Activated B cell treated with CpG ODN at 0.5 μM for 24 hours (primary cell): ENCODE measurements at places on chromosomes 1 and 21. TPM values are rescaled to one million over a fixed set of nuclear protein-coding genes. Genes with fewer than 3 reads are reported as not detected.

Gene IL24
- not detected in 2 replicates for total RNA-seq

GRCh38 chr1:30191154-30191702 lies 532.2 kb downstream of the MATN1 start:
- no peak for DNase-seq

Gene CAMSAP2
- total RNA-seq: 0.71 and 0.86 TPM in 2 replicates

DNA sequence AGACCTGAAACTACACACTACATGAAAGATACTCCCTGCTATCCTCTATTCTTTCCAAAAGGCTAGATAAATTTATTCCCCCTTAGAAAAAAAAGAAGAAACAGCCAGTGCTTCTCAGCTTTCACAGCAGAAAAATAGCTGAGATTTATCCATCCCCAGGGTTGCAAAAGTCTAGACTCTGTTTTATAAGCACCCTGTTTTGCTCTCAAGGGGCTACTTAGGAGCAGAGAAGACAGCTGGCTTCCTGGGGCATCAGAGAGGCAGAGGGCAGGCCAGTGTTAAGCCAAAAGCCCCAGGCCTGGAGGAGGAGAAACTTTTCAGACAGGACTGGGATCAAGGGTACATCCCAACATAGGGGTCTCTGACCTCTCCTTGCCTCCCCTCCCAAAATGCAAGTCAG lies 3.9 kb downstream of the LAMB3 start:
- DNase-seq: no peak

DNA sequence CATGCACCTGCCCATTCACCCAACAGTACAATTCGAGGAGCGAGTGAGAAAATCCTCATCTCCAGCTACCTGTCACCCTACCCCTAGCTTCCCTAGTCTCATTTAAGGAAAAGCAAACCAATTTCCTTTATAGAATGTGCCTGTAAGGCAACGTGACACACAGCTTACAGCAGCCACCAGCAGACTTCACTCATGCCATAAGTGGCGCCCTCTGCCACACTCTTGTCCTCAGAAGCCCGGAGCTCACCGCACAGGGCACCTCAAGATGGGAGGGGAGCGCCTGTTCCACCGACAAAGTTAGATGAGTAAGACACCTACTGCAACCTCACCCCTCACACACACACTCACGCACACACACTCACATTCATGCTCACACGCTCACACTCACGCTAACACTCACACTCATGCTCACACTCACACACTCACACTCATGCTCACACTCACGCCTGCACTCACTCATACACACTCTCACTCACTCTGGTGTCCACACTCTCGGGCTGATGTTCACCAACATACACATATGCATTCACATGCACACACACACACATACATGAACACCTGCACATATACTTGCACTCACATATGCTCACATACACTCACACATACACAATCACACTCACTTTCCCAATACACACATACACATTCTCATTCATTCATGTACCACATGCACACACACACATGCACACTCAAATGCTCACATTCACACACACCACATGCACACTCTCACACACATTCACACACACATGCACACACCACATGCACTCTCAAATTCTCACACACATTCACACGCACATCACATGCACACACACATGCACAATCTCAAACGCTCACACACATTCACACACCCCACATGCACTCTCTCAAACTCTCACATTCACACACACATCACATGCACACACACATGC lies 170.7 kb downstream of the PSMG1 start:
- no peak for DNase-seq

DNA sequence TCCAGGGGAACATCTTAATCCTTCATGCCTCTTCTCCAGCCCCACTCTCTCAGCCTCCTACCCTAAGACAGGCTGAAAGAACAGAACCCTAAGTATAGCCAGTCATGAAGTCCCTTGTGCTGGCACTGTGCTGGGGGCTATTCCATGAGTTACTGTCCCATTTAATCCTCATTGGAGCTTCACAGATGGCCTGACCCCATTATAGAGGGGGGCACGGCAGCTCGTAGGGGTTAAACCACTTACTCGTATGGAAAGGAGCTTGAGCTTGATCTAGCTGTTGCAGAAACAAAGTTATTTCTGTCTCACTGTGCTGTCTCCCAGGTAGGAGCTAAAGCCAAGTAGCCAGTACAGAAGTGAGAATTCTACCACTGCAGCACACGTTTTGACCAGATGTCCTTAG lies 203.2 kb upstream of the COA6 start:
- no peak for DNase-seq

DNA sequence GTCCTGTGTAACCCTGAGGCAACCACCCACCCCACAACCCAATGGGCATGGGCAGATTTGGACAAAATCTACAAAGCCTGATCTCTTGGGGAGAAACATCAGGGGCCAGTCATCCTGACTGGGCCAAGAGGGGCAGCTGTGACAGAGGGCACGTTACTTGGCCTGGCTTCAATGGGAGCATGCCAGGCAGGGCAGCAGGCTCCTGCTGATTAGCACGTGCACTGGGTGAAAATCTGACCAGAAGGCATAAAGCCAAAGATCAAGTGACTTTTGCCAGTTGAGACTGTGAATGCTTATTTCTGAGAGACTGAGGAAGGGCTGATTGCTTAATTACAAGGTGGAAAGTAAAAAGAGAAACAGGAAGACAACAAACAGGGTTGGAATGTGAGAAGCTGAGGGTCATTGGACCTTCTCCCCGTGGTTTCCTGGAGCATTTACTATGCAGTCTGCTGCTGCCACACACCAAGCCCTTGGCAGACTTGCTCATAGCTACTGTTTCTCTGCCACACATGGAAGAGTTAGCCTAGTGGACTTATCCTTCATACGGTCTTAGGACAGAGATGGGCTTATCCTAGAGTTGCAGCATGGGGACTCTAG lies 39.8 kb upstream of the TNR start:
- no peak for DNase-seq

DNA sequence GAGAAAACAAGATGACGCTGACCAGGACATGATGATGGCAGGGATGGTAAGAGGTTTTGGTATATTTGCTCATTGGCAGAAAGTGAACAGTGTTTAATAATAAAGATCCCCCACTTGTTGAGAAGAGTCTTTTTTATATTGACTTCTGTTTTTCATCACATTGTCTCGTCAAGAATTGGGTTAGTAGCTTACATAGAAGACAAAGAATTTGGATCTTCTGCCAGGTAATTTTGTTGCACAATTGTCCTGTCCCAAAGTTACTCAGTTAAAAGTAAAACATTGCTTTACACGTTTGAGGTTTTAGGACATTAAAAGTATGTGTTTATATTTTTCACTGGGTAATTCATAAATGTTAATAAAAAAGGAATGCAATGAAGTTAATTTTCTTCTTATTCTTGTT lies 48.3 kb upstream of the LAMC2 start:
- DNase-seq: no peak

GRCh38 chr1:175322109-175322508 lies 129.5 kb upstream of the KIAA0040 start:
- DNase-seq: no peak

GRCh38 chr1:61244114-61244513 lies 161.8 kb downstream of the NFIA start:
- DNase-seq: no peak

DNA sequence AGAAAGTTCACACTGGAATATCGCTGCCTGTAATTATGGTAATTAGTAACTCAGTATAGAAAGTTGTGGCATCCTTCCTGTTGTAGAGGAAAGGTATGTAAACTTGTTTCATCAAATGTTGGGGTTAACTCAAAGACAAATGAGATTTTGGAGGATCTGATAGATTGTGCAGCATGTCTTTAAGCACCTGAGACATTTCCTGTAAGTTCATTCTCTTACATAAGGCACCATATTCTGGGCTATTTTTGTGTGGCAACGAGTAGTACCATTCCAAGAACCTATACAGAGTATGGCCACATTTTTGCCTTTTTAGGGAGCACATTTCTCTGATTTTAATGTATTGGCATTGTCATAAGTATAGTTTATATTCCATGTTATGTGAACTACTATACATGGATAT lies 88.8 kb downstream of the CDC14A start:
- DNase-seq: no peak

GRCh38 chr1:67896826-67897225 lies 63.6 kb upstream of the GNG12 start:
- DNase-seq: no peak

Gene EFNA3
- 1.2 and 1.7 TPM in 2 replicates for total RNA-seq

Gene OR2T1
- not detected in 2 replicates for total RNA-seq

DNA sequence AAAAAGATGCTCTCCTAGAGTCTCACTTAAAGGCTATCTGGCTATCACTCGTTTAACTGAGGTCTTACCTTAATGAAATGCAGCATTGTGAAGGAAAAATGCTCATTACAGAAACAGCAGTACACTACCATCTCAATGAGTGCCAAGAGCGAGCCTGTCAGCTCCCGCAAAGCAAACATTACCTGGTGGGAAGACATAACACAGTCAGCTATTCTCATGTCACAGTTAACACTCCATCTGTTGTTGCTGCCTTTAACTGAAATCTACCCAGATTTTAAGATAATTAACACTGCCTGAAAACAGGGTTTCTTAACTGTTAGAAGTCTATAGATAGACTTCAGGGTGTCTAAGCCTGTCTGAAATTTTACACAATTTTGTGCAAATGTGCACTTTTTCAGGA lies 39.1 kb downstream of the PCSK9 start:
- no peak for DNase-seq

Gene SPRR4
- not detected in 2 replicates for total RNA-seq

GRCh38 chr1:208141610-208142192 lies 102.5 kb downstream of the PLXNA2 start:
- DNase-seq: no peak

Gene UBE2J2
- total RNA-seq: 79.2 and 89.9 TPM in 2 replicates

Gene DCST1
- total RNA-seq: not detected in 2 replicates

Gene TNFRSF25
- total RNA-seq: 2.5 and 2.8 TPM in 2 replicates

Gene KRTAP25-1
- total RNA-seq: not detected in 2 replicates

Gene B3GALT5
- not detected in 2 replicates for total RNA-seq

GRCh38 chr1:230701895-230702768 lies 11.8 kb downstream of the AGT start:
- no peak for DNase-seq

Gene RAP1A
- 92.4 and 93.8 TPM in 2 replicates for total RNA-seq

GRCh38 chr1:111448918-111449702 lies at the start of the genes ATP5PB and WDR77:
Gene ATP5PB, plus strand, starts transcription at chr1:111449464. Its CDS starts 78 bp downstream, at chr1:111449542.
Gene WDR77, minus strand, starts transcription at chr1:111449256. Its CDS starts 87 bp downstream, at chr1:111449169.
- peak; percentile 77 for DNase-seq

Gene SLC22A15
- 4.1 and 4.6 TPM in 2 replicates for total RNA-seq

DNA sequence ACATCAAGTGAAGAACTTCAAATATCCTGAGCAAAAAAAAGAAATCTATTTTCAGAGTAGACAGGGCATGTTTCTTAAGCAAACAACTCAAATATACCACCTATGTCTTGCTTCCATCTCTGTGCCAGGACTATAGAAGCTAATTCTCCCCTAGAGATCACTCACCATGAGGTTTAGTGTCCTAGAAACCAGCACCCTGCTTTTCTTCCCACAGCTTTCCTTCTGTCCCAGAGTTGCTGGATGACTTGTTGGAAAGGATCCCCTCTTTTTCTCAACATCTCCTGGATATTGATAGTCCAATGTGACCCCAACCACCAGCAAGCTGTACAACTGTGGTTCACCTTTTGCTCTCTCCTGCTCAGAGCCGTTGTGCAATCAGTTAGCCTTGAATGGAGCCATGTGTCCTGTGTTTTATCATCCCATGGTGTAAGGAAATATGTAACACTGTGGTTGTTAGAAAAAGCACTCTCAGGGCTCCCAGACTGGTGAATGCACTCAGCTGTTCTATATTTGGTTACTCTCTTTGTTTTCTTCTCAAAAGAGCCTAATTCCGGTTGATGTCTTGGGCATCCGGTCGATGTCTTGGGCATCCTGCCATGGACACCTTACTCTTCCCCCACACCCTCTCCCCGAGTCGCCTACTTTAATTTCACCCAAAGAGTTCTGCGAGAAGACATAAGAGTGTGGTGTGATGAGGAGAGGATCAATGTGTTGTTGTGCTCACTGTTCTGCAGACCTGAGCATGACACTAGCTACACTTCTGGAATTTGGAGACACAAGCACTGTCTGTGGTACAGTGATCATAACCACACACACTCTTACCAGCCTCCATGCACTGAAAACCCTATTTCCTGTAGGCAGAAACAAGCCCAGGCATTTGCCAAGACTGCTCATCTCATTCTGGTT lies 1.7 kb downstream of the TNFSF4 start:
- no peak for DNase-seq

DNA sequence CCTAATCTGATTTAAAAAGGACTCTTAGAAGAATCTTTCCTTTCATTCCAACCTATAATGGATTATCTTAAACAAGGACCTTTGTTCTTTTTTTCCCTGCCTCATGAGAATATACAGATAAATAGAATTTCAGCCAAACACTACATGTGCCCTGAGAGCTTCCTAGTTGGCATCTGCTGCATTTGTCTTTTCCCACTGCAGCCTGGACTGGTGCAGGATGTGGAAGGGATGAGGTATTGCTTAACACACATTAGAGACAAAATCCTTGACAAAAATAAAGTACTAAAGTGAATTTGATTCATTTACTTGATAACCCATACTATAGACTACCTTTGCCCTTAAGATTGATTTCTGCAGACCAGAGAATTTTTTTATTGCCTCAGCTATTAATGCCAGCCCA lies 59.5 kb downstream of the PALMD start:
- DNase-seq: no peak

- no peak for DNase-seq
Measured at GRCh38 chr1:5968161-5968736, 24.0 kb downstream of the NPHP4 start.

GRCh38 chr1:229410370-229410691 lies 23.6 kb downstream of the ACTA1 start:
- DNase-seq: no peak

- no peak for DNase-seq
Measured at GRCh38 chr1:27622828-27623227, 12.2 kb downstream of the FGR start.

DNA sequence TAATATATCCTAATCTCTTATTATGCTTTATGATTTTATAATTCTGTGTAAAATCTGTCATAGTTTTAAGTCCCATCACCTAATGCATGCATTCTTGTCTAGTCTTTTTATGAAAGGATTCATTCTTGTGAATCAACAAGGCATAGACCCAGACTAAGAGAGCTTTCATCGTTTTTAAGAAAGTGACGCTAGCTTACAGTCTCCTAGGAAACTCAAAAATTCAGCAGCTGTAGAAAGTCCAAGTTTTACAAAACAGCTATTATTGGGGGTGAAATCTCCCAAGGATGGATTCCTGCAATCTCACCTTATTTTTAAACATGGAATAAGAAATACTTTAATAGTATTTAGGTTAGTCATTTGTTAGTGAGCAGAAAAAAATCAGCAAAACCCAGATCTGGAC lies 104.7 kb downstream of the NCAM2 start:
- no peak for DNase-seq

DNA sequence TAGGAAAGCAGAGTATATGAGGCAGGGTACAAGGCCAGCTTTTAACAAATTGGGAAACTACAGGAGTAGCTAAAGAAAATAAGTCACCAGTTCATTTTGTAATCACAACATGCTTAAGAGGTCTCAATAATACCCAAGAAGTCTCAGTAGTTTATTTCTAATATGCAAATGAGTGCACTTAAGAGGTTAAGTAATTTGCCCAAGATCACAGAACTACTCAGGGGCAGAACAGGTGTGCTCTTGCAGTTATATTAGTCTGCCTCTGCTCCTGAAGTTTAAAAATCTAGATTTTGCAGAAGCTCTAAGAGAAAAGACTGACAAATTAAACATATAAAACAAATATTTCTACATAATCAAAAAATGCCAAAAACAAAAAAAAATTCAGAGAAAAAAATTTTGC lies 6.9 kb downstream of the EPS15 start:
- DNase-seq: no peak

Gene CDC20
- 3.2 and 4.2 TPM in 2 replicates for total RNA-seq
